ENCODE measurements at places on chromosomes 7 and 10. TPM values are rescaled to one million over a fixed set of nuclear protein-coding genes. Genes with fewer than 3 reads are reported as not detected.

DNA sequence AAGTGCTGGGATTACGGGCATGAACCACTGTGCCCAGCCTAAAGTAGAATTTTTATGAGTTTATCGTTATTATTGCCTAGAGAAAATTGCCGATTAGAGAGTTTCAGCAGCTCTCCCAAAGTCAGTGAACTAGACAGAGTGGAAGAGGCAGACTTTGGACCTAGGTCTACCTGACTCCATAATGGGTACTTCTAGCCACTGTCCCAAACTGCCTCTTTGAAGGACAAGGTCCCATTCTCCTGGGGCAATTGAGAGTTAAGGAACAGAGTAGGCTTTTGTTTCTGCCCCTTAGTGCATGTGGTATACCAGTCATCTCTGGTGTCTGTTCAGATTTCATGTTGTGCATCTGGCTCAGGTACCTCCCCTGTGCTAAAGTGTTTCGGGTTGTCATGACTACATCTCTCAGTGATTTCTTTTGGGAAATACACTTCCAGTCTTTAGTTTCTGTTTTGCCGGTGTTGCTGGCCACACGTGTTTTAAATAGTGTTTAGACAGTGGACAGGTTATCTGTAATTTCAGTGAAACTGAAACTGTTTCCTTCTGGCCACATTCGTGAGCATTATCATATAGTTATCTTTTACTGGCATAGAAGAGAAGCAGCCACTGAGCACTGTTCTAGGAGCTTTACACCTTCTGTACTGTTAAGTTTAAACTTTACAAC is 4.7 kb downstream of the TMEM236 start:
- no peaks in the 10 kb centered on the region for H3K4me1 ChIP-seq
- no peak overlapping the region for H3K27ac ChIP-seq
- no peak for DNase-seq
- H3K27me3 ChIP-seq = no peaks in the 10 kb centered on the region

GRCh38 chr7:150898475-150899011 is 46.2 kb downstream of the AOC1 start:
- DNase-seq = peak; percentile 73
- no peaks in the 10 kb centered on the region for H3K4me1 ChIP-seq
- no peaks in the 10 kb centered on the region for H3K36me3 ChIP-seq
- H3K4me3 ChIP-seq = no peak overlapping the region
- peaks cover 5% of the 10 kb centered on the region for H3K27me3 ChIP-seq
- H3K27ac ChIP-seq = no peak overlapping the region

GRCh38 chr7:137879357-137880158 is 32.8 kb upstream of the DGKI start:
- peaks cover 30% of the 10 kb centered on the region for H3K36me3 ChIP-seq
- no peak for DNase-seq
- H3K4me1 ChIP-seq = no peaks in the 10 kb centered on the region
- H3K4me3 ChIP-seq = no peak overlapping the region

DNA sequence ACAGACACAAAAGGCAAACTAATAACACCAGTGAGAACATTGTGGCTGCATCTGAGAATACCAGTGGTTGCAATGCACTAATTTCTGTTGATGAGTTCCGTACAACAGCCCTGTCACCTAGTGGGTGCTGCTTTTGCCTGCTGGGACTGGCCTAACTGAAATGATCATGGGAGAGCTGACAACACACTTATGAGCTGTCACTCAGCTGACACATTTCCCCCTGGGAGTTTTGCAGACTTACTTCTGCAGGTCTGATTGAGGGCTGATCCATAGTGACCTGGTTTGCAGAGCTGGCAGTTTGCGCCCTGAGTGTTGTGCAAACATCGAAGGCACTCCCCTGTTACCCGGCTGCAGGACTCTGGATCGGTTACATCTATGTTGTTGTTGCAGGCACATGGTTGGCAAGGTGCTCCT is 60.6 kb upstream of the LAMB1 start:
- H3K27ac ChIP-seq = no peak overlapping the region
- no peak for DNase-seq
- H3K4me3 ChIP-seq = no peak overlapping the region
- no peaks in the 10 kb centered on the region for H3K4me1 ChIP-seq

GRCh38 chr7:51344406-51345138 is 28.0 kb upstream of the COBL start:
- H3K4me3 ChIP-seq = no peak overlapping the region
- H3K27ac ChIP-seq = no peak overlapping the region
- no peak for DNase-seq
- H3K4me1 ChIP-seq = no peaks in the 10 kb centered on the region

GRCh38 chr7:132846086-132846485 is 235.8 kb downstream of the CHCHD3 start:
- H3K27me3 ChIP-seq = no peaks in the 10 kb centered on the region
- H3K27ac ChIP-seq = no peak overlapping the region
- DNase-seq = no peak
- H3K4me3 ChIP-seq = no peak overlapping the region

RBP4 gene
- total RNA-seq = 0.19 TPM

OR6V1 gene
- total RNA-seq = not detected

EMX2 gene
- total RNA-seq = 0.09 TPM
